ENCODE measurements at places on chromosomes 2 and 18.
A peak's percentile ranks its signal among the peaks of the same experiment; 100 is the strongest.

DNA sequence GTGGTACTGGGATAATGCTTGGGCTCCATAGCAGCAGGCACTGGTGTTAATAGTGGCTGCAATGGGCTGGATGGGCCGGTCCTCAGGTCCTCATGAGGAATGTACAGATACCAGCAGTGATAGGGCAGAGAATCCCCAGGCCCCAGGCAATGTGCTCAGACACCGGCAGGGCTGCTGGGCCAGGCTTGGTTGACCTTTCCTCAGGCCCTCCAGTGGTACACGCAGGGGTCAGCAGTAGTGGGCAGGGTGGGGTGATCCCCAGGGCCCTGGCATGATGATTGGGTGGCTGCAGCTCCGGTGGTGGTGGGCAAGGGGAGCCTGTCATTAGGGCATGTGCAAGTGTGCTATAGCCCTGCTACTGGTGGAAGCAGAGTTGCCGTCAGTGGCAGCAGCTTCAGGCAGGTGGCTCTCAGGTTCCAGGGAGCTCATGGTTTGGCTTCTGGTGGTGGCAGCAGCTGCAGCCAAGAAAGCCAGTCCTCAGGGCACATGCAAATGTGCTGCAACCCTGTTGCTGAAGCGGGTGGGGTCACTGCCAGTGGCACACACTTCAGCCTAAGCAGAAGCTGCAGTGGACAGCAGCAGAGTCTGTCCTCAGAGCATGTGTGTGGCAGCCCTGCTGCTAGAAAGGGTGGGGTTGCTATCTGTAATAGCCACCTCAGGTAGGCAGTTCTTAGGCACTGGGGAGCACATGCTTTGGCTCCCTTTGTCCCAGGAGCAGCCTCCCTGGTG is 56.8 kb downstream of the CCNT2 start:
- DNase-seq = no peak

GRCh38 chr2:172329774-172330671 is 97.4 kb upstream of the ITGA6 start:
- DNase-seq = no peak

GRCh38 chr2:212136216-212136795 is 402.3 kb downstream of the ERBB4 start:
- no peak for DNase-seq

DNA sequence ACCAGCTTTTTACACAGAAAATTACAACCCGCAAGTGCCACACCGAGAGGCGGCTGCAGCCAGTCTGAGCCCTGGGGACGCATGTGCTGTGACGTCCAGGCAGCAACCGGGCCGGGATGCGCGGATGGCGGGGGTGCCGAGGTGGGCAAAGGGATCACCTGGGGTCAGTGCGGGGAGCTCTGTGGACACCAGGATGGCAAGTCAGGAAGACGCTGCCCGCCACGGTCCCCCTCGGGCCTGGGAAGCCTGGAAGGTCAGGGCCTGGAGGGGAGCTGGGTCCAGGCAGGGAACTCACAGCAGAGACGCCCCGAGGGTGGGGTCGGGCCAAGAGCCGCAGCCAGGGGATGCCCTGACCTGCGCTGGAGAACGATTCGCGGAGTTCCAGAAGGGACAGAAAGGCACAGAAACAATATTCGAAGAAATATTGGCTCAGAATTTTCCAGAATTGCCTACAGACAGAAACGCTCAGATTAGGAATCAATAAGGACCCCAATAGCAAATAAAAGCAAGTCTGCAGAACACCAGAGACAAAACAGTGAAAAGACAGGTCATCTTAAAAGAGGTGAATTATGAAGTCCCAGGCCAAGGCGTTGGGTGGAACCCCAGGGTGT is 11.7 kb upstream of the KIF1A start:
- DNase-seq = no peak

GRCh38 chr2:59167514-59167913 is 926.4 kb upstream of the FANCL start:
- DNase-seq = no peak

GRCh38 chr2:72497763-72498162 is 328.1 kb downstream of the EXOC6B start:
- no peak for DNase-seq

DNA sequence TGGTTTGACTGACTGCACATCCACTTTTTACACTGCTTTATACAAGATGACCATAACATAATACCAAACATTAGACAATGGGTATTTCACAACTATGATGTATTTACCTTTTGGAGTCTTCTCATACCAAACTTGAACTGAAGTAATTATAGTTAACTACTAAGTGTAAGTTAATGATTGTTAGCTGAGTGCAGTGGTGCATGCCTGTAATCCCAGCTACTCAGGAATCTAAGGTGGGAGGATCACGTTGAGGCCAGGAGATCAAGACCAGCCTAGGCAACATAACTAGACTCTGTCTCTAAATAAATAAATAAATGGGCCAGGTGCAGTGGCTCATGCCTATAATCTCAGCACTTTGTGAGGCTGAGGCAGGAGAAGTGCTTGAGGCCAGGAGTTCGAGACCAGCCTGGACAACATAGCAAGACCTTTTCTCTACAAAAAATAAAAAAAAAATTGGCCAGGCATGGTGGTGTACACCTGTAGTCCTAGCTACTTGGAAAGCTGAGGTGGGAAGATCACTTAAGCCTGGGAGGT is 44.9 kb upstream of the ORC2 start:
- DNase-seq = no peak

- peak; percentile 63 for DNase-seq
Observed at GRCh38 chr18:79690586-79691482, 11.2 kb downstream of the CTDP1 start.

- no peak for DNase-seq
Observed at GRCh38 chr2:55087936-55088335, 37.7 kb upstream of the RTN4 start.

DNA sequence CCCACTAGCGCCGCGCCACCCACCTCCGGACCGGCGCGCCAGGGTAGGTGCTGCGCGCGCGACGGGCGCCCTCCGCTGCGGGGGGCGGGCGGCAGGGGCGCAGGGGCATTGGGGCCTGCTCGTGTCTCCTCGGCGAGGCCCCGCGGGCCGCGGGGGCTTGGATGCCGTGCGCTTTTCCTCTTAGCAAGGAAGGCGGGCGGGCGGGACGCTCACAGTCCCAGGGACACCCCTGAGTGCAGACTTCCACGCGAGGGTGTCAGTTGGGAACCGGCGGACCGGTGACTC is 748 bp downstream of the TWIST2 start:
- no peak for DNase-seq

DNA sequence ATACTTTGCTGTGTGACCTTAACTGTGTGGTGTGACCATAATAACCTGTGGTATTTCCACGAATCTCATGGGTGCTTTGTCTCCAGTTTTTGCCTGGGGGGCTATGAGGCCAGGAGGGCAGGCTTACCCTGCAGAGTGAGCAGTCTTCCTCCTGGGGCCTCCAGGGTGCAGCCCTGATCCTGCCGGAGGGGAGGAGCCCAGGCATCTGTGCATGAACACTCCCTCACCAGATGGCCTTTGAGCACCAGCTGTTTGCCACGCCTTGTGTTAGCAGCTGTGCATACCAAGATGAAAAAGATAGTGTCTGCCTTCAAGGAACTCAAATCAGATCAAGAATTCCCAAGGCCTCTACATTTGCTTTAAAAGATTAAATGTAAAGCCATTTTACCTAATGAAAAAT is 75.0 kb upstream of the RBM44 start:
- DNase-seq = no peak

GRCh38 chr2:8692783-8693156 is 10.9 kb downstream of the ID2 start:
- no peak for DNase-seq

Data from coronary artery (tissue), 2 donors.